ENCODE measurements at places on chromosomes 4 and X.

GRCh38 chr4:153227469-153228075 is 23.3 kb downstream of the TRIM2 start:
- DNase-seq: no peak

- DNase-seq: no peak
Measured at GRCh38 chr4:118918388-118918787, 29.7 kb downstream of the SYNPO2 start.

GRCh38 chrX:109475174-109475891 is 6.6 kb downstream of the GUCY2F start:
- DNase-seq: peak; percentile 63

DNA sequence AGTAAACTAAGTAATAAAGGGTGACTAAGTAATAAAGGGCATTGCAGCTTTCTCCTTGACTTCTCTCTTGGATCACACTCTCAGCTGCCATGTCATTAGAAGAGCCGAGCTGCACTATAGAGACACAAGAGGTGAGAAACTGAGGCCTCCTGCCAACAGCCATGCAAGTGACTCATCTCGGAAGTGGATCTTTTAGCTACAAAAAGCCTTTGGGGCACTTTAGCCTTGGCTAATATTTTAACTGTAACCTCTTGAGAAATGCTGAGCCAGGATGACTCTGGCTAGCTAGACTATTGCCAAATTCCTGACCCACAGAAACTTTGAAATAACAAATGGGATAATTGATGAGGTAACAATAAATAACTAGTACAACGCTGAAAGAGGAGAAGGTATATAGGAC is 1.5 kb upstream of the NEIL3 start:
- no peak for DNase-seq

DNA sequence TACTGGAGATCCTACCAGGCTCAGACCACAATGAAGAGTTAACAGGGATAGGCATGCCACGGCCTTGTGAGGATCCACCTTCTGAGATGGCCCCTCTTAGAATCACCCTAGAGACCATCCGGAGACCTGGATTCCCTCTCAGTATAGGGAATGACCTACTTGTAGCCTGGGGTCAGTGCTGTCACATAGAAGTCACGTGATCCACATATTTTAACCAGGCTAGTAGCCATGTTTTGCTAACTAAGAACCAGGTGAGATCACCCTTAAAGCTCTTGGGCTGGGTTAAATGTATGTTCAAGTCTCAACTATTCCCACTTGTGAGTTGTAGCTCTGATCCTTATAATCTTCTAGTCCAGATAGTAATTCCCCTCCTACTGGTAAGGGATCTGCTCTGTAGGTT is 215.4 kb downstream of the CCNG2 start:
- DNase-seq: no peak

- no peak for DNase-seq
Measured at GRCh38 chr4:9898596-9899305, 117.3 kb downstream of the DRD5 start.

DNA sequence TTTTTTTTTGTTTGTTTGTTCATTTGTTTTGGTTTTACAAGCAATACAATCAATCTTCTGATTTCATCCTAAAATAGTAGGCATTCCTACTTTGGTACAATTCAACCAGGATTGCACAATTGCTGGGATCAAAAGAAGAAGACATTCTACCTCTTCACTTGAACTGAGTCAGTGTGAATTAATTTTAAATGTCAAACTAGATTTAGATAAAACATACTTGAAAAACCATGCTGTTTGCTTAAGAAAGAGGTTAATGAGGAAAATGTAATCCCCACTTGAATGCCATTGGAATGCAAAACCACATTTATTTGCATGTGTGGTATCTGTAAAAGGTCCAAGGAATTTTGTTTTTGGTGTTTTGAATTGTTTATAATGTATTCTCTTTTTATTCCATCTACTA is 40.5 kb downstream of the HAND2 start:
- DNase-seq: no peak

GRCh38 chrX:17266136-17266535 is 108.9 kb upstream of the NHS start:
- DNase-seq: no peak

DNA sequence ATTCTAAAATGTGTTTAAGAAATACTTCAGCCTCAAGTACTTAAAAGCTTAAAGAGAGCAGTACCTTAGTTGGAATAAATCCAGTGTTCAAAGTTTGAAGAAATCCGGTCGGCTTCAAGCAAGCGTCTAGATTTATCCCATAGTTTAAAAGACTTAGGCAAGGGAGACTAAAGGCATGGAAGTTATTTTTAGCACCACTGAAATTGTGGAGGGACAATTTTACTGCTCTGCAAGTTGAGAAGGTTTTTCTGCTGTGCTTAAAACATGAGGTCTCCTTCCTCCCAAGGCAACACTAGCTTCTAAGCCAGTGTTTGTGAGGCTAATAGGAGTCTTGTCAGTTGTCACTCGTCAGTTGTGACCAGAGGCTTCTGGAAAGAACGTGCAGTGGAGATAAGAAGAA is 183.5 kb downstream of the MSL3 start:
- no peak for DNase-seq

DNA sequence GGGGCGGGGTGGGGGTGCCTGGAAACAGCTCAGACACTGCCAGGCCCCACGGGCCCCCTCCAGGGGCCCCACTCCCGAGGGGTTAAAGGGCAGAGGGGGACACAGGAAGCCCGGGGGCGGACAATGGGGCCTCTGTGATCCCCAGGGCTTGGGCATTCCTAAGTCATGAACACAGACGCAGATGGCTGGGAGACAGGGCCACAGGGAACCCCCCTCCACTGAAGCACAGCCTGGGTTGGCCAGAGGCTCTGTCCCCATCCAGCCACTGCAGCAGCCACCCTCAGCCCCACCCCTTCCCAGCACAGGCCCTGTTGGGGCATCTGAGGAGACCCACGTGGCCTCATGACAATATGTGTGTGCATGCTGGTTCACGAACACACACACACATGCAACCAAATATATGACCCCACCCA is 3.9 kb downstream of the L1CAM start:
- DNase-seq: no peak

DNA sequence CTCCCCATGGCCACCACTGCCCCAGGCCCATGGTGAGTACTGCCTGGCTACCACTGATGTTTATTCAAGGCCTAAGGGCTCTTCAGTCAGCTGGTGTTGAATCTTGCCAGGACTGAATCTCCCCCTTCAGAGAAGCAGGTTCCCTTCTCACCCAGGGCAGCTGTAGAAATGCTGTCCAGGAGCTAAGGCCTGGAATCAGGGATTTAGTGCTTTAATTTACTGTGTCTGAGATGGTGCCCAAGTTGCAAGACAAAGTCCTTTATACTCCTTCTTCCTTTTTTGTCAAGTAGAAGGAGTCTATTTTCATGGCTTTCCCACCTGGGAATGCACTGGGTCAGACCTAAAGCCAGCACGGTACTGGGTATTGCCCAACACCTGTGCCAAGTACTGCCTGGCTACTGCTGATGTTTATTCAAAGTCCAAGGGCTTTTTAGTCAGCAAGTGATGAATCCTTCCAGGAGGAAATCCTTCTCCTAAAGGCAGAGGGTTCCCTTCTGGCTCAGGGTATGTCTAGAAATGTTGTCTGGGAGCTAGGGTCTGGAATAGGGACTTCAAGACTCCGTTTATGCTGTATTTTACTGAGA is 117.6 kb upstream of the ATOH1 start:
- DNase-seq: no peak

DNA sequence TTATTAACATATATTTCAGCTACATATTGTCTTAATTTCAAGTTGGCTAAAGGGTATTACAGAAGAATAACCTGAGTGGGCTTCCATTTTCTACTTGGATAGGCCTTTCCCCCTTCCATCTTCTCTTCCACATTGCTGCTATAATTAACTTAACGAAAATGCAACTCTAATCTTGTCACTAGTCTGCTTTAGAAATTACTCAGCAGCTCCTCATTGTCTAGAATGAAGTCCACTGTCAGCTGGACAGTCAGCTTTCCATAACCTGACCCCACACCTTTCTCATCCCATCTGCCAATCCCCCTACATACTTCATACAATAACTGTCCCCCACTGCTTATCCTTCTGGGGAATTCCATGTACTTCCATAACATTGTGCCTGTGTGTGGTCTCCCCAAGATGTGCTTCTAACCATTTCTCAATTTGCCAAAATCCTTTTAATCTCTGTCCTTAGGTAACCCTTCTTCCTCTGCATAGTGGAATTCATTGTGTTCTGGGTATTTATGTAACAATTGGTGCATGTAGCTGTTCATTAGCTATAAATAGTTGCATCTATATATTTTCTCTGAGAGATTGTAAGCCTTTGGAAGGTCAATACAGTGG is 4.8 kb downstream of the MND1 start:
- DNase-seq: no peak

DNA sequence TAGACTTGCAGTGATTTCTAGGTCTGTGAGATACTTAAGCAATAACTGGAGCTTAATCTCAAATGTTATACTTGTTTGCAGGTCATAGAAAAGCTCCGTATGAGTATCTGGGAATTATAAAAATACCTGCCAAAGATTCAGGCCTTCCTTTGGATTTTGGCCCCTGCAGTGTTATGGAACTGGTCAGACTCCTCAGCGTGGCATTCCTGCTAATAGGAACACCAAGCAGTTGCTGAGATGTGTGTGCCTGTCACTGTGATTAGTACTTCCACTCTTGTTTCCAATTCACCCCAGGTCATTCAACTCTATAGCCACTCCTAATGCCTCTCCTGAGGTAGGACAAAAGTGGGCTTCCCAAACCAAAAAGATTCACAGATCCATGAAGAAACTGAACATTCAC is 7.8 kb upstream of the UGT2B7 start:
- DNase-seq: no peak

- peak; percentile 45 for DNase-seq
Measured at GRCh38 chr4:82430964-82431745, 765 bp downstream of the ENOPH1 start.
